Mesenchymal stem cell (in vitro differentiated cells and primary cell): ENCODE measurements at places on chromosomes 3 and 15.

GRCh38 chr3:14146381-14147065 is 21.7 kb downstream of the TMEM43 start:
- no peak for DNase-seq

GRCh38 chr3:89198591-89198990 is 91.2 kb downstream of the EPHA3 start:
- no peak for DNase-seq

- DNase-seq: no peak
Observed at GRCh38 chr3:112667599-112667998, 26.7 kb upstream of the CCDC80 start.

- no peak for DNase-seq
Observed at GRCh38 chr3:155302891-155303290, 9.4 kb upstream of the STRIT1 start.

DNA sequence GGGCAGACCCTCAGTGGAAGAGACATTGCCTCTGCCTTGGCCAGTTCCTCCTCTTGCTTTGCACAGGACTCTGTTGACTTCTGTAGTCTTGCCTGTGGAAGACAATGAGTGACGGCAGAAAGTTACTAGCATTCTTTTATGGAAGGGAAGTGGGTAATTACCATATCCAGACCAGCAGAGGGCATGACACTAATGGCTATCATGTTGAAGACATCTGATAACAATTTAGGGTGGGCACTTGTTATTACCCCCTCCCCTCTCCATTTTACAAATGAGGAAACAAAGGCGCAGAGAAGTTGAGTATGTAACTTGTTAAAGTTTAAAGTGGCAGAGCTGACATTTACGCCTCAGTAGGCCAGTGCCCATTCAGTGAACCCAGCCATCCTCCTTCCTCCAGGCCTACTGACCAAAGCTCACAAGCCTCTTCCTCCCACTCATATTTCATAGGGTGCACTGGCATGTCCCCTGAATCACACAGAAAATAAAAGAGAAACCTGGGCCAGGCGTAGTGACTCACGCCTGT is 48.2 kb upstream of the FMN1 start:
- DNase-seq: peak; percentile 33

- DNase-seq: peak; percentile 43
Observed at GRCh38 chr3:138941259-138941885, 5.6 kb downstream of the FOXL2 start.

DNA sequence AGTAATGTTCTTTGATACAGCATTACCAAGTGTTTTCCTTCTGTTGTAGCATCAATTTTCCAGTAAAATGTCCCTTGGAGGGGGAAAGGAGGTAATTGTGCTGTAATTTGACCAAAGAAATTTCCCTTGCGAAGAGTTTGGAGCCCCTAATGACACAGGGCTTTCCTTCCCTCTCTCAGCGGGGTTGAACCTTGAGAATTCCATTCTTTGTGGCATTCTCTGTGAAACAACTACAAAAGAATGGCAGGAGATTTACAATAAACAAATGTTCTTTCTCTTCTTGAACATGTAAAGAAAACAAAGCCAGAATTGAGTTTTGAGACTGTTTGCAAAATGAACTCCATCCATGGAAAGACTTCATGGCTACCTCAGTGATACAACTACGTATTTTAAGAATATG is 53.4 kb downstream of the SIDT1 start:
- no peak for DNase-seq

DNA sequence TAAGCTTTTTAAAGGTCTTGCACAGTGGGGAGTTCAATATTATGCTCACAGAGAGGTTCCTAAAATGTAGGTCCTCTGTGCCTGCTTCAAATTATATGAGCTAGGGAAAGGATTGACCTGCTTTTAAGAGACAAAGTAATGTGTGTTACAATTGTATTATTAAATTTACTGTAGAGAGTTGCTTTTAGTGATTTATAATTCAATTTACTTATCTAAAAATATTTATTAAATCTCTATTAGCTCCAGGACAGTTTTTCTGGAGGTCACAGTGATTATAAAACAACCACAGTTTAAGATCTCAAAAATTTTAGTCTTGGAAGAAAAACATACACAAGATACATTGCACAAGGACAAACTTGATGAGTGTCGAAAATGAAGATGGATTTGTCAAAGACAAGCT is 665.7 kb upstream of the ARPP21 start:
- DNase-seq: no peak

- DNase-seq: no peak
Observed at GRCh38 chr15:60548101-60548500, 69.2 kb upstream of the ICE2 start.

DNA sequence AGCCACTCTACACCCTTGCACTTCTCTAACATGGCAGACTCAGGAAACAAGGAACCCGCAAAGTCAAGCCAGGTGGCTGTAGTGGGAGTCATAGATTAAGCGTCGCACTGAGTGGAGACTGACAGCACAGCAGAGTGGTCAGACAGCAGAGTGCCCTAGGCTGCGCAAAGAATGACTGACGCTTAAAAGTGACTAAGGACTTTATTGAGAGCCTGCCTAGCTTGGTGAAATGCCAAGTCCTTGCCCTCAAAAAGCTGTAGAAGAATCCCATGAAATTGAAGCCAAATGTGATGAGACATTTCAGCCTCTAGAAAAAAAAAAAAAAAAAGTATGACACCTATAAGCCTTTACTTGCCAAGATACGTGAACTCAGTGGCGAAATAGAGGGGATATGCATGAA is 30.2 kb downstream of the NCEH1 start:
- no peak for DNase-seq

DNA sequence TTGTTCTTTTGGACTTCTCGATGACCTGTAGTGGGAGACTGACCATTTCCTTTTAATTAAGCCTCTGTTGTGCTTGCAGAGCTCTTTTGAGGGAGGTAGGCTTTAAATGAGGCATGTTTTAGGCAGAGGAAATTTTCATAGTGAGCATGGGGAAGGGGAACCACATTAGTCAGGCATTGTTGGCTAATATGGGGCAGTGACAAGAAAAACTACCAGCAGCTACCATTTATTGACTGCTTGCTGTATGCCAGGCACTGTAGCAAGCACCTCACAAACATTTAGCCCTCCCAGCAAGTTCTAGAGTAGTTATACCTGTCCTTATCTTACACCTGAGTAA is 10.9 kb downstream of the ATG7 start:
- no peak for DNase-seq

DNA sequence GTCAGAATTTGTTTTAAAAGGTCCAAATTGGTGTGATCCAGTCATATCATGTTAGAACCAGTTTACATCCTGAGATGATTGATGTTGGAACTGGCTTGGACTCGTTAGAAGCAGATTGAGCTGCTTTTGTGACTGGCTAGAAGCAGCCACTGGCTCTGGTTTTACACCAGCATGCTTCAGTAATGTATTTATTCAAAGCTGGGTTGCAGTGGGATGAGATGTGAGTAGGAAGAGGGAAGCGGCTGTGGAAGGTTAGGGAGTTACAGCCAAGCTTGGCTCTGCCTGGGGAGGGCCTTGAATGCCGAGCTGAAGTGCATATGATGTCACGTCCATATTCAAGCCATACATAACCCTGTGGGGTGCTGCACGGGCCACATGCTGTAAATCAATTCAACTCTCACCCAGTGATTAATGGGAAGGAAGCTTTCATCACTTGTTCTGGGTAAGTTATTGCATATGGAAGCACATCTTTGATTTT is 104.0 kb upstream of the SMAD3 start:
- DNase-seq: no peak

GRCh38 chr3:73405853-73406252 is 218.9 kb downstream of the PDZRN3 start:
- DNase-seq: peak; percentile 67

DNA sequence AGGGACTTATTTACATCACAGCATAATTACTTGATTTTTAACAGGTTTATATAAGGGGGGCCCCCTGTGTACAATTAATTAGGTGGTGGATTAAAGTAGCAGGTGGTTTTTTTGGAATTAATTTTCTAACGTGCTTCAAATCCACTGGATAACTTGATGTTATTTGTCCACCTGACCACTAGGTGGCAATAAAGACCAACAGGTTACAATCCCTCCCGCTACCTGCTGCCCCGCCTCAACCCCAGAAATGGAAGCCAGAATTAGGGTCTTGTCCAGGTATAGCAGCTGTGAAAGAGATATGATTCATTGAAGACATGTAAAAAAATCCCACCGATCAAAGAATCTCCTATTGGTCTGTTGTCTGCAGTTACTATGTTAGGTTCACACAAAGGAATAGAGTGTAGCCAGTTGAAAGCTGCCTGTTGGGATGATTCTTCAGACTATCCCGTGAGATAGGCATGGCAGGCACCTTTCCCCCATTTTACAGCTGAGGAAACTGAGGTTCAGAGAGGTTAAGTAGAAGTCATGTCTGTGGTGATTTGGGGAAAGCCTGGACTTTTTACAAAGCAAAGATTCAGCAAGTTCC is 44.0 kb downstream of the MFSD1 start:
- DNase-seq: peak; percentile 41

GRCh38 chr3:152583963-152584362 is 251.0 kb upstream of the P2RY1 start:
- DNase-seq: no peak

DNA sequence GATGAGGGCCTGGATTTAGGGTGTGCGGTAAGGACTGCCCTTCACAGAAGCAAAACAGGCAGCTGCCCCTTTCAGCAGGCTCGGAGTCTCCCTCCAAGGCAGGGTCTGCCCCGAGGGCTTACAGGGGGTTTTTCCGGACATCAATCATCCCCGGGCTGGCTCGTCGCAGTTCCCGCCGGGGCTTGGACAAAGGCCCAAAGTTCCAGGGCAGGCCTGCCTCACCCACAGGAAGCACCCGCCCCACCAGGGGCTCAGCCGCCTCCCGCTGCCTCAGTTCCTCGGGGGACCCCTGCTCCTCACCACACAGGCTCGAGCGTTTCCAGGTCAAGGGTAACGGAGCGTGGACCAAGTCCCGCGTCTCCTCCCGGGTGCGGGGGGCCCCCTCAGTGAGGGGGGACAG is 27.0 kb downstream of the KIF7 start:
- DNase-seq: no peak

DNA sequence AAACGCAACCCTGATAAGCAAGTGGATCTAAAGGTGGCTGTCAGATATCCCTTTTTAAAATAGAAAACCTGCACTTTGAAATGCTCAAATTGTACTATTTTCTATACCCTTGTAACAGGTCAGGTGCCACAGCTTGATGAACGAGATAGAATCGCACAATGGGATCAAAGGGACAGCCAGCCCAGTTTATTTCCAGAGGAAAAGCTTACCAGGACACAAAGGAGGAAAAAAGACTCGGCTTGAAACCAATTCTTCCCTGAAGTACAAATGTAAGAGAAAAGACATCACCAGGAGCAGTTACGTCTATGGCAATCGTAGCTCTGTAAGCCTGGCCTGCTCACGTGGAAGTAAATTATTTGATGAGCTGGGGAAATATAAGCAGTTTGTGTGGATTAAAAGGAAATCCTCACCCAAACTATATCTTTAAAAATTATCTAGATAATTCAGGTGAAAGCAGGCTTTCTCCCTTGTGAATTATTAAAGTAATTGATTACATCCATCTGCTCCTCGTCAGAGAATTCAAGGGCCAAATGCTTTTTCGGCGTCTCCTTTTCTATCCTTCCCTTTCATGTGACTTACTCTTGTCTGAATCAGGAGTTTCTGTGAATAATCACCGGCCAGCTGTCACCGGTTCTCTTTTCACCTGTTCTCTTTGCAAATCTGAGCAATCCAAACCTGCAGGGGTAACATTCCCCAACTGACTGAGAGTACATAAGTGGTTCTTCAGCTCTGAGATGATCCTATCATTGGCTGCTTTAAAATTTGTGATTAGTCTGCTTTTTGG is 339.2 kb upstream of the ONECUT1 start:
- DNase-seq: no peak

- no peak for DNase-seq
Observed at GRCh38 chr3:116238846-116239565, 206.3 kb downstream of the LSAMP start.

GRCh38 chr15:62783303-62783957 is 259.1 kb upstream of the TPM1 start:
- peak; percentile 87 for DNase-seq

- no peak for DNase-seq
Observed at GRCh38 chr3:123791073-123791370, 93.1 kb downstream of the MYLK start.

- no peak for DNase-seq
Observed at GRCh38 chr3:106063909-106064308, 195.1 kb upstream of the CBLB start.

DNA sequence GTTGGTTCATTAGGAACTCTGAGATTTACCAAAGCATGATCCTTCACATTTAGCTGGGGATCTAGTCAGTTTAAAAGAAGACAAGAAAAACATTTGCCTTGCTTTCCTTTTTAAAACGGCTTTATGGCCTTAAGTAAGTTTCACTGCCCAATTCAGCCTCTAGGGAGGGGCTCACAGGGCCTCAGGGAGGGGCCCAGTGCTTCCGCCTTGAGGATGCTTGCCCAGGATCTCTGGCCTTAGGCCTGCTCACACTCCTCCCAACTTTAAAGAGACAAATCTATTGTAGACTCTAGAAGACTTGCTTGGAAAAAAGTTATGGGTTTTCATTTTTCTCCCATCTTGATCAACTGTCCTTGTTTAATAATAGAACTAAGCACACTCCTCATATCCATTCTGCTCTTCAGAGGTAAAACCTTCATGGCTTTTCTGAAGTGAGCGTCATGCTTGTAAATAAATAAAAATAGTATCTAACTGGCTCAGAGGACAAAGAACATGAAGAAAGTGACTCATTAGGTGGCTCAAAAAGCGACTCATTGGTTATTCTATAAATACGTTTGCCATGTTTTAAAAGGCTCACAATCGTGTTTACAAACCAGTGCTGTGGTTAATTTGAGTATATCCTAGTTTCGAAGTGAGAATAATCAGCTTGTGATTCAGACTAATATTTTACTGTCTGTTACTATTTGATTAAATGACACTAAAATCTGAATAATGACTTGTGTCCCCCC is 13.7 kb downstream of the PDHB start:
- peak; percentile 65 for DNase-seq

- peak; percentile 74 for DNase-seq
Observed at GRCh38 chr15:41585127-41586047, 26.4 kb downstream of the TYRO3 start.

- DNase-seq: peak; percentile 99
Observed at GRCh38 chr3:170622369-170623159, 36.7 kb upstream of the SLC7A14 start.

- no peak for DNase-seq
Observed at GRCh38 chr3:131143802-131144201, 117.1 kb downstream of the NEK11 start.
